Choroid plexus epithelial cell (primary cell): ENCODE measurements at places on chromosomes 11 and 22.
A peak's percentile ranks its signal among the peaks of the same experiment; 100 is the strongest.

DNA sequence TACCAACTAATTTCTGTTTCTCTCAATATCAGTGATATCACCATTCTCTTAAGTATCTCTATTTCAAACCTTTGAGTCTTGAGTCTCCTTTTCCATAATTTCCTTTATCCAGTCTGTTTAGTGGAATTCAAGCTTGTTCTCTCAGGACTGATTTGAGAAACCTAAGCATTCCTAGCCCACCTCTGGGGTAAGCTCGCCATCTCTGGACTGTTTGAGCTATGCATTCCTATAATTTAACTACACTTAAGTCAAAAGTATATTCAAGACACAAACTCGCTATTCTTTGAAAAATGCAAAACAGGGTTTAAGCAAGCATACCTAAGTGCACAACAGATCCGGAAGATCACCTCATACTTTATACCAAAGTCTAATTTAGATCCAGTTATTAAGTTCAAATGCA lies 2.1 kb upstream of the DLAT start:
- peak; percentile 11 for DNase-seq

- DNase-seq = no peak
Measured at GRCh38 chr22:17950651-17951214, 73.6 kb downstream of the MICAL3 start.

- DNase-seq = no peak
Measured at GRCh38 chr22:46665751-46666280, 45.6 kb downstream of the GRAMD4 start.

DNA sequence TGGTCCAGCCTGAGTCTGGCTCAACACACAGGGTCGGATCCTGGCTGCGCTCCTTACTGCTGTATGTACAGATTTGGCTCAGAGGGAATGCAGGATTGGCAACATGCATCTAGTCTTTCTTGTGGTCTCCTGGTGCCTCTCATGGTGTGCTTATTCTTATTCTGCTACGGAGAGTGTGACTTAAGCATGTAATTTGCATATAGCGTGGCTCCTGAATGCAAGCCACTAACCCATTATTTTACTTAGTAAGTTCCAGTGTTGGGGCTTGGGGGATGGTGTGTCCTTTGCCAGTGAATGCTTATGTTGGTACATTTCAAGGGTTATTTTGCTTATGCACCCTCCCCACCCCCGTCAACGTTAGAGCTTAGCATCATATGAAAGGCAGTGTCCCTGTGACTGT lies 51.2 kb downstream of the PTPRJ start:
- no peak for DNase-seq

DNA sequence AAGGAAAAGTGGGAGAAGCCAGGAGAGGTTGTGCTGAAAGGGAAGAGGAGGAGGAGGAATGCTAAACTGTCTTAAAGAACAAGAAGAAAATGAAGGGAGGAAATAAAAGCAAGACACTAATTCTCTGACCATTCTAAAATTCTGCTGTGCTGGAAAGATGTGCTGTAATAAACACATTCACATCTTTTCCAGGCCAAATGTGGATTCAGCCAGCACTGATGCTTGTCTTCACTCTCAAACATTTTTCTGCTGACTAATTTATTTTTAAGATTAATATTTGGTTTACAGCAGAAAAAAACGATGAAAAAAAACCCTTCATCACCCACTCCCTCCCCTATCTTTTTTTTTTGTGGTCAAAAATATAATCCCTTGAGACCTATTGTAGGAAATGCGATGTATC lies 223.6 kb downstream of the SWAP70 start:
- DNase-seq = no peak

DNA sequence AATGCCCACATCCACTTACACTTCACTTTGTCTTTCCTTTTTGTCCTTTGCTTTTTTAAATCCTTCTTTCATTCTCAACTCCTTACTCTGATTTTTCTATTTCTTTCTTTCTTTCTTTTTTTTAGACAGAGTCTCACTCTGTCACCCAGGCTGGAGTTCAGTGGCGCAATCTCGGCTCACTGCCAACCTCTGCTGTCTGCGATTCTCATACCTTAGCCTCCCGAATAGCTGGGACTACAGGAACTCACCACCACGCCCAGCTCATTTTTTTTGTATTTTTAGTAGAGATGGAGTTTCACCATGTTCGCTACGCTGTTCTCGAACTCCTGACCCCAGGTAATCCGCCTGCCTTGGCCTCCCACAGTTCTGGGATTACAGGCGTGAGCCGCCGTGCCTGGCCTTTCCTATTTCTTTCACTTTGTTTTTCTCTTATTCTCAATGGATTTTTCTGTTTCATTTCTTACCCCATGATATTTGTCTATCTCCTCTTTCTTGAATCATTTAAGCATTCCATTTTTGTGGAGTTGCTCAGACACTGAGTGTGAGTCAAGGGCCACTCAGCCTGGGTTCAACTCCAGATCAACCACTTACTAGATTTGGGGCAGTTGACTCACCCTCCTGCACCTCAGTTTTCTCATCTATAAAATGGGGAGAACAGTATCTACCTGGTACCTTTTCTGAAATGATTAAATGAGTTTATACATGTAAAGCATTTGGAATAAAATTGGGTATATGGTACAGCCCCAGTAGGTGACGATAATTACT lies 7.6 kb downstream of the KCNJ5 start:
- no peak for DNase-seq

- no peak for DNase-seq
Measured at GRCh38 chr22:41429232-41429950, 17.2 kb downstream of the TOB2 start.

DNA sequence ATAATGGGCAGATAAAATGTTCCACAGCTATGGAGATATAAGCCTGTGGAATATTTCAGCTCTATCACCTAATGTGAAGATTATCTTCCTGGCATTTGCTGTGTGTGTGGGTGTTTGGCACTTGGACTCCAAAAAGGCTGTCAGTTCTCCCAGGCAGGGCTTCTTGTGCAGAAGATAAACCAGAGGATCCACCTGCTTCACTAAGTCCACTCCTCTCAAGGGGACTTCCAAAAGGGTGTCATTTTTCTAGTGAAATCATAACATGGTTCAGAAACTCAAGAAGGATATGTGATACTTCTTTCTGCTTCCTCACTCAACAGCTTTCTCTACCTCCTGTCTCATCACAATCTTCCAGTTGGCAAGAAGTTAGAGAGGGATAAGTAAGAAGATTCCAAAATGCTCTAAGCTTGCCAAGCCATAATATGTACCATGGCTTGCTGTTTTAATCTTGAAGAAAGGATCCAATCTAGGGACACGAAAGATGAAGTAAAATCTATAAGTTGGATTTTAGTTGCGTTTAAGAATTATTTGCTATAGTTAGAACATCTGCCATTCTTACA lies 206.2 kb upstream of the MTMR2 start:
- no peak for DNase-seq

DNA sequence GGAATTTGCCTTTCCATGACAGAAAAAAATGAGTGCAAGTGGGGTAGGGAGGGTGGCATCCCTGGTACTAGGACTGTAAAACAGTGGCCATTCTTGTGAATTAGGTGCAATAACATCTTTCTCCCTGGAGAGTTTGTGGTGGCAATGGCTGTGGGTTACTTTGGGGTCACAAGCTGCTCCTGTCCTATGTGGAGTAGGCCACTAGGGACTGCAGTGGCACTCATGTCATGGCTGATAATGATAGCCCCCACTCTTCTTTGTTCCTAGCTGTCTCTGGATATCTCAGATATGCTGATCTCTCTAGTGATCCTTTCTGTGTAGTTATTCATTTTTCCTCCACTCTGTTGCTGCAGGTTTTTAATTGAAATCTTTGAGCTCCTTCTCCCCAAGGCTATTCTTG lies 270.5 kb upstream of the CHORDC1 start:
- DNase-seq = no peak

DNA sequence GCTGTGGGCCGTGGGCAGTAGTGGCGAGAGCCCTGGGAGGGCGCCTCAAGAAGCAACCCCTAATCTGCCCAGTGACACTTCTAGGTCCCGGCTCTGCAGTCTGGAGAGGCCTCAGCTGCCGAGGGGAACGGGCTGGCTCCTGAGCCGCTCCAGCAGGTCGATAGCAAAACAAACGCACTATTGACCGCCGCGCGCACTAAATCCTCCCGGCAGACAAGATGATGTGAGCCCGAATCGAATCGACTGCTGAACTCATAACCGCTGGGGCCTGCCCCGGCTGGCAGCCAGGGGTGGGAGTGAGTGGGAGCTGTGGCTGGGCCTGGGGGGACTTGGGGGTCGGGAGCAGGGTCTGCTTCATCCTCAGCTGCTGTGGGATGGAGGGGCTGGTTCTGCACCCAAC lies 36.1 kb downstream of the FLRT1 start:
- DNase-seq = no peak

DNA sequence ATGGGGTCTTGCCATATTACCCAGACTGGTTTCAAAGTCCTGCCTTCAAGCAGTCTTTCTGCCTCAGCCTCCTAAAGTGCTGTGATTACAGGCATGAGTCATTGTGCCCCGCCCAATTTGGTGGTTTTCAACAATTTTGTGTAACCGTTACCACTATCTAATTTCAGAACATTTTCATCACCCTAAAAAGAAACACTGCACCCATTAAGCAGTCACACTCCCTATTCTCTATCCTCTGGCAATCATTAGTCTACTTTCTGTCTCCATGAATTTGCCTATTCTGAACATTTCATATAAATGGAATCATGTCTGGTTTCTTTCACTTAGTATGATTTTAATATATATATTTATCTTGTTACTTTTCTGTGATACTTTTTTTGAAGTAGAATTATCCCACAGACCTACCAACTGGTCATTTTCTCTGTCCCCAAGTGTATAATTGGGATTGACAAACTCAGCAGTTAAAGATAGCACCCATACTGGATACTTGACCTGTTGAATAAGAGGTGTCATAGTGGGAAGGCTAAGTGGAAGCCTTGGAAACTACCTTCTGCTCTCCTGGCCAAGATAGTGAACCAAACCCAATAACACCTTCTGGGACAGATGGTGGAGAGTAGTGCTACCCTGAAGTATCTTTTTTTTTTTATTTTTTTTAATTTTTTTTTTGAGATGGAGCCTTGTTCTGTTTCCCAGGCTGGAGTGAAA lies 64.8 kb downstream of the STIM1 start:
- peak; percentile 74 for DNase-seq
